KG1 (cell line): ENCODE measurements at places on chromosomes 11 and 22.

GRCh38 chr22:50035976-50036724 is 21.9 kb downstream of the TTLL8 start:
- DNase-seq, result no peak

DNA sequence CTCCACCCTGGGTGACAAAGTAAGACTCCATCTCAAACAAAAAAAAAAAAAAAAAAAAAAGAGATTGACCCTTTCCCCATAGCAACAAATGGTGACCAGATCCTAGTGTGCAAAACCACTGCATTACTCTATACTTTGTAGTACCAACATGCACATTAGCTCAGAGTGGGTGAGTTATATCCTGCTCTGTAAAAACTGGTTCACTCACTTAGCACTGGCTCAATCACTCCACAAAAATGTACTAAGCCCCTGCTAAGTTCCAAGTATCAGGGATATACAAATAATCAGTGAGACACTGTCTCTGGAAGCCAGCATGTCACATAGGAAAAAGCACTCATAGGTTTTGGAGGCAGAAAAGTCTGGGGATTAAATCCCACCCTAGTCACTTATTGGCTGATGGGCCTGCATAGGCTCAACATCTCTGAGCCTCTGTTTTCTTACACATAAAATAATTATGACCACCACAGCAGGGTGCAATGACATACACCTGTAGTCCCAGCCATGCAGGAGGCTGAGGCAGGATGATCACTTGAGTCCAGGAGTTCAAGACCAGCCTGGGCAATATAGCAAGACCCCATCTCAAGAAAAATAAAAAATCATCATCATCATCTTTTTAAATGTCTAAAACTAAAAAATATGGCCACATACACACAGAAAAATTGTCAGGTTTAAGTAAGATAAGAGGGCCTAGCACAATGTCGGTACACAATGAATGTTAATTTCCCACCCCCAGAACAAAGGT is 11.9 kb downstream of the FAM168A start:
- no peak for DNase-seq

DNA sequence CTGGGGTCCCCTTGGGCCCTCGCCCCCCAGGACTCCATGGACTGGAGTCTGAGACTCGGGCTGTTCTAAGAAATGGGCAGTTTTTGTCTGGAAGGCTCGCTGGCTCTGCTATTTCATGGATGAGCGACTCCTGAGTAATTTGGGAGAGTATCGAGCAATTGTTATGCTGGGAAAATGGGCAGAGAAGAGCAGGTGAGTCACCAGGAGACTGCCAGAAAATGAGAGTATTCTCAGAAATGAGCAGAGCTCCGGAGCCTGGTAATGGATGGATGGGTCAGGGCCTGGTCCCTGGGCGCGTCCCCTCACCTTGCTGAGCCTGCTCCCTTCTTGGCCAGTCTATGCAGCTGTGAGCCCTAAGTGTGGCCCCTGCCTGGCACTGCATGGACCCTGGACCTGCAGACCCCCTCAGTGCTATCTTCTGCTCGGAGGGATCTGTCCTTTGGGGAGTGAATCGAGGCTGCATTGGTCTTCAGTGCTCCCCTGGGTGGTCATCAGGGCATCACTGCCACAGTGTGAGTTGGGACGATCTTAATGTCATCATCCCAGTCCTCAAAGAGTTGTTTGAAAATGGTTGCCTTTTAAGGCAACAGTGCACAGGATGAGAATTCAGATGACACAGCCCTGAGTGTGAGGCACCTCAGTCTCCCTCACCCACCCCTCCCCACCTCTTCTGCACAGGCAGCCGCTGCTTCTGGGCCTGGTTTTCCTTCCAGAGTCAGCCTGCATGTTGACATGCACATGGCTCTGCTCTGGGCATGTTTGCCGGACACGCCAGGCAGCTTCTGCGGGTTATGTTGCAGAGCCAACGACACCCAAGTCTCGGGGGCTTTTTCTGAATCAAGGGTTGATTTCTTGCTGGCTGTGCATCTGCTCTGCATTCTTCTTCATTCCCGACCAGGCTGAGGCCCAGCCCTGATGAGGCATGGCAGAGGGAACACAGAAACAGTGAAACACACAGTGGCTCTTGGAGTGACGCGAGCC is 519.0 kb downstream of the TBC1D22A start:
- no peak for DNase-seq

GRCh38 chr22:33000342-33001280 is 57.6 kb downstream of the SYN3 start:
- DNase-seq, result no peak

DNA sequence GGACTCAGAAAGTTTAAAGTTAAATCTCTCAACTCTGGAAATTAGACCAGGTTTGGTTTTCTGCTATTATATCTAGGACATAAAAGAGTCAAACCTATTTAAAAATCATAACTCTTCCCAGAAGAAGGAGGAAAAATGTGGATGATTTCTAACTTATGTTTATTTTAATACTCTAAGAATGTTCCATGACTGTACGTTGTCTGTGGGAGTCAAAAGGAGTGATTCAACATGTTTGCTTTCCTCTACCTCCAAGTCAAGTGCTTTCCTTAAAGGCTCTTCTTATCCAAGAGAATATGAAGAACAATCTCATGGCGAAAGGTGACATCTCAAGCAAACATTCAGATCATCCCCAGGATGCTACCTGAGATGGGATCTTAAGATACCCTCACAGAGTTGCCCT is 21.6 kb downstream of the OR51E1 start:
- no peak for DNase-seq

- DNase-seq, result no peak
Observed at GRCh38 chr11:66595245-66595904, 2.4 kb downstream of the CCS start.

DNA sequence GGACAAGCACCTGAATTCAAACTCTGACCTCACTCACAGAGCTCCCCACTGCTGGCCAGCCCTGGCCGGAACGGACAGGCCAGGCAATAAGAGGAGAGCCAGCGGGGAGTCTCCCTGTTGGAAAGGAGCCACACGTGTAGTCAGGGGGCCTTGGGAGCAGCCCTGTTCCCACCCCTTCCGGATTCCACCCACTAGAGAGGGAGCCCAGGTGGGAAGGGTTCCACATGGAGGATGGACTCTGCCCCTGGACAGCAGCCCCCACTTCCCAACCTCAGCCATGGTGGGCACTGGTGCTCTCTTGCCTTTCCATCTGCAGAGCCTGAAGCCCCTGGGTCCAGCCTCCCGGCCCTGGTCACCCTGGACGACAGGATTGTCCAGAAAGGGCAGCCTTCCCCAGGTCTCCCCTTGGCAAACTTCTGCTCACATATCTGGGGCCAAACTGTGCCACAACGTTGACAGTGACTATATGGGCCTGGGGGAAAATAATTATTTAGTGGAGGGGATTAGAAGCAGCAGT is 7.5 kb upstream of the APOBEC3A start:
- DNase-seq, result no peak

GRCh38 chr11:36711104-36711825 is 113.2 kb upstream of the RAG2 start:
- no peak for DNase-seq

DNA sequence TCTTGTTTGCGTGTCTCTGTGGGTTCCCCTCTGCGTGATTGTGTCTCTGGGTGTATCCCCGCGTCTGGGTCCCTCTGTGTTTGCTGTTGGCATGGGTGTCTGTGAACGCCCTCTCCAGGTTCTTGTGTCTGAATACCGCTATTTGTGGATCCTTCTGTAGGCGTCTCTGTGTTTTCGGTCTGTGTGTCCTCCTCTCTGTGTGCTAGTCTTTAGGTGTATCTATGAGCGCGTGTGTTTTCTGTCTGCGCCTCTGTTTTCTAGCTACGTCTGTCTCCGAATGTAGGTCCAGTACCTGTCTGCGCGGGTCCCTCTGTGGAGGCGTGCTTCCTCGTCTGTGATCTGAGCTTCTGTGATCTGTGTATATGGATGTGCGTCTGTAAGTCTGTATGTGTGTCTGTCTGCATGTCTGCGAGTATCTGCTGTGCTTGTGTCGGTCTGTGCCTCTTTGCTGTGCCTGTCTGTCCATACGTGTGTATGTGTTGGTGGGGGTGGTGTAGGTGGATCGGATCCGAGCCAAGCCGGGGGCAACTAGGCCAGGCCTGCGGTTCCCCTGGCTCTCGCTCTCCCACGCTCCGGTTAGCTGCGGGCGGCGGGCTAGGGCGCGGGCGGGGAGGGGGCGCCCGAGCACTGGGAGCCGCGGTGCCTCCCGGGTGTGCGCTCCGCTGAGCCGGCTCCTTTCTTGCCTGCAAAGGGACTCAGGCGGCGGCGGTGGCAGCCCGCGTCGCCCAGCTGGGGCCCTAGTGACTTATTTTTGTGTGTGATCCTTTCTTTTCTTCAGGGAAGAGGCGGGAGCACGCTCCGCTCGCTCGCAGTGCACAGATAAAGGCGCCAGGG is 105.3 kb upstream of the E2F8 start:
- no peak for DNase-seq

DNA sequence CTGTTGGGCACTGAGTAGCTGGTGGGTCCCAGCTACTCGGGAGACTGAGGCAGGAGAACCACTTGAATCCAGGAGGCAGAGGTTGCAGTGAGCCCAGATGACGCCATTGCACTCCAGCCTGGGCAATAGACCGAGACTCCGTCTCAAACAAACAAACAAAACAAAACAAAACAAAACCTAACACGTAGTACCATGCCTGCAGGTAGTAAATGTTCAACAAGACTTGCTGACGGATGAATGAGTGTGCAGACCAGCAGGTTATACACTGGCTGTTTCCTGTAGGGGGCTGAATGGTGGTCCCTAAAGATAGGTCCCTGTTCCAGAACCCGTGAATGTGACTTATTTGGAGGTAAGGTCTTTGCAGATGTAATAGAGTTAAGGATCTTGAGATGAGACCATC is 12.8 kb upstream of the MRGPRD start:
- DNase-seq, result no peak

DNA sequence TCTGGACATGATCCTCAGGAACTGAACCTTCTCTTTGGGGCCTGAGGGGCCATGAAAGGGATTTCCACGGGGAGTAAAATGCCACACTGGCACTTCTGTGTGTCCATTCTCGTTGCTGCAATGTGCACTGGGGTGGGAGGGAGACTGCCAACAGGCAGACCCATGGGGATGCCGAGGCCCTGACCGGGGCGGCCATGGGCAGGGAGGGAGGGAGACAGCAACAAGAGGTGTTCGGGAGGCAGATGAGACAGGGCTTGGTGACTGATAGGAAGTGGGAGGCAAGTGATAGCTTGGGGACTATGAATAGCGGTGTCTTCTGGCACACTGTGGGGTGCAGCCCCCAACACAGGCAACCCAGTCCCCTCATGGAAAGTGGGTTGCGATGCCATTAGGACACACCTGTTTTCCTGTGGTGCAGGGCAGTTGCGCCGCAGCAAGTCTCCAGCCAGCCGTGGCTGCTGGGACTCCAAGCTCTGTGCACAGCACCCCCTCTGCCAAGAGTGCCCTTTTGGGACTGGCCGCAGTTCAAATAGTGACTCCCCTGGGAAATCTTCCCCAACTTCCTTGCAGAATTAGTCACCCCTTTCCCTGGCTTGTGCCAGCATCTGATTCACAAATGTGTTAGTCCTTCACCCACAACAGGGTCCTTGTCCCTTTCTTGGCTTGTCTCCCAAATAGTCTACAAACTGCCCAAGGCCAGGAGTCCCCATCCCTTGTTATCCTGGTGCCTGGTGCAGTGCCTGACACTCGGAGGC is 88.8 kb downstream of the CHST1 start:
- no peak for DNase-seq

DNA sequence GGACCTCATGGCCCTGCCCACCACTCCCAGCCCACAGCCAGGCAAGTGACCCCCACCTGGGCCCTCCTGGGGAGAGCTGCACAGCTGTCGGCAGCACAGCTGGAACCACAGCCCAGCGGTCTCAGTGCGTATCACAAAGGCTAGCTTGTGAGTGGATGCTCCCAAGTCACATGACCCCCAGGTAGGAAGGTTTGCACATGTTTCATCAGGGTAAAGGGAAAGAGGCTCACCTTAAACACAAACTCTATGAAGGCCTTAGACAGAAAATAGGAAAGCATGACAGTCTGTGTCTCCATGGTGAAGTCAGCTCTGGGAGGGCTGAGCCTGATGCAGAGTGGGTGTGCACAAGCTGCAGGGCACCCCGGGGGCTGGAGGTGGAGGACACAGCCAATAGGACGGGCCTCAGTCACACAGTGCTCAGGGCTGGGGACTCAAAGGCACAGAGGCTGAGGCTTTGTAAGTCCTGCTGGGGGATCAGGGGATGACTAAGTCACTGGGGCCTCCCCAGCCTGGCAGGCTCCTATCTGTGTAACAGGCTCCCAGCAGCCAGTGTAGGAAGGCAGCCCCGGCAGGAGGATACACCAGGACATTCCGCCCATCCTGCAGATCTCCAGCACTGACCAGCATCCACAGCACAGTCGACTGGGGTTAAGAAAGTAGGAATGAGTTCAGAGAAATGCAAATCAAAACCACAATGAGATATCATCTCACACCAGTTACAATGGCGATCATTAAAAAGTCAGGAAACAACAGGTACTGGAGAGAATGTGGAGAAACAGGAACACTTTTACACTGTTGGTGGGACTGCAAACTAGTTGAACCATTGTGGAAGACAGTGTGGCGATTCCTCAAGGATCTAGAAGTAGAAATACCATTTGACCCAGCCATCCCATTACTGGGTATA is 22.0 kb downstream of the CELSR1 start:
- no peak for DNase-seq

DNA sequence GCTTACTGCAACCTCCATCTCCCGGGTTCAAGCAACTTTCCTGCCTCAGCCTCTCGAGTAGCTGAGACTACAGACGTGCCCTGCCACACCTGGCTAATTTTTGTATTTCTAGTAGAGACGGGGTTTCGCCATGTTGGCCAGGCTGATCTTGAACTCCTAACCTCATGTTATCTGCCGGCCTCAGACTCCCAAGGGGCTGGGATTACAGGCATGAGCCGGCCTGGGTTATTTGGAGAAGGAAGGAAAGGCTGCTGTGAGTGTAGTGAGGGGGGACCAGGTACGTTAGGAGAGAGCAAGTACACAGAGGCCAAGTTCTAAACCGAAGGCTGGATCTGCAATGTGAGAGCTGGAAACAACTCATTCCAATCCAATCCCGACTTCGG is 453 bp downstream of the BATF2 start:
- no peak for DNase-seq

GRCh38 chr11:25734591-25735211 is 597.2 kb upstream of the ANO3 start:
- DNase-seq, result no peak

- DNase-seq, result no peak
Observed at GRCh38 chr11:86696451-86696850, 24.0 kb upstream of the ME3 start.

DNA sequence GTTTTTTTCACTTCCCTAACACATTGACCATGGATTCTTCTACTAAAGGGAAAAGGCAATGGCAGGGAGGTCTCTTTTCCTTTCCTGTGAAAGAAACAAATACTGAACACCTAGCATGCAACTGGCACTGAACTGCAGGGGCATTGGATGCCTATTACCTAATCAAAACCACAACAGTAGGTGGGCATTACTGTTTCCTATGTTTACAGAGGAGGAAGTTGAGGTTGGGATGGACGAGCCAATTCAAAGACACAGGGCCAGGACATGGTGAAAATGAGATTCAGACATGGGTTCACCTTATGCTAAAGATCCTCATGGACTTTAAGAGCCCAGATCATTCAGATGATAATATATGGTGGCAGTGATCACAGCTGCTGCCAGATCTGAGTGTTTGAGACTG is 407.0 kb downstream of the MIAT start:
- DNase-seq, result no peak

- DNase-seq, result no peak
Observed at GRCh38 chr11:58433638-58434203, 5.8 kb upstream of the OR5B2 start.
